Smooth muscle cell of bladder (primary cell): ENCODE measurements at places on chromosomes 1 and 21. TPM values are rescaled to one million over a fixed set of nuclear protein-coding genes. Genes with fewer than 3 reads are reported as not detected.

The ARHGAP30 gene
- total RNA-seq = under 0.01 TPM in 1 of 2 replicates, not detected in the other

The OR2T6 gene
- total RNA-seq = not detected in 2 replicates

The CDK18 gene
- under 0.01 and 0.55 TPM in 2 replicates for total RNA-seq

The PTGS2 gene
- 30.7 and 53.3 TPM in 2 replicates for total RNA-seq

The SMYD3 gene
- 30.4 and 46.4 TPM in 2 replicates for total RNA-seq

The RABGGTB gene
- total RNA-seq = 62.9 and 72.9 TPM in 2 replicates

The RER1 gene
- 79.4 and 102 TPM in 2 replicates for total RNA-seq

The CSMD2 gene
- total RNA-seq = 1.6 and 2.4 TPM in 2 replicates

The LCE3D gene
- not detected in 2 replicates for total RNA-seq

The SMPDL3B gene
- under 0.01 TPM in 1 of 2 replicates, not detected in the other for total RNA-seq

The CD84 gene
- total RNA-seq = not detected in 2 replicates

The PLEKHN1 gene
- 0.18 and 0.28 TPM in 2 replicates for total RNA-seq

The HPCA gene
- under 0.01 and 0.18 TPM in 2 replicates for total RNA-seq

The AKR7A3 gene
- 0.14 and 0.37 TPM in 2 replicates for total RNA-seq

The CCDC27 gene
- total RNA-seq = not detected in 2 replicates

The PRKACB gene
- total RNA-seq = 15.8 and 18.4 TPM in 2 replicates

The RGSL1 gene
- not detected in 2 replicates for total RNA-seq

The LMOD1 gene
- 12.7 and 29.1 TPM in 2 replicates for total RNA-seq

The SYNJ1 gene
- 2.8 and 4.1 TPM in 2 replicates for total RNA-seq

The PTGFRN gene
- 47.2 and 58.6 TPM in 2 replicates for total RNA-seq

The DNAJC28 gene
- total RNA-seq = 1.4 and 1.5 TPM in 2 replicates

The NPPB gene
- not detected in 2 replicates for total RNA-seq

The KCNJ9 gene
- under 0.01 TPM in 2 replicates for total RNA-seq

The CELSR2 gene
- 1.00 and 1.5 TPM in 2 replicates for total RNA-seq

The HEYL gene
- total RNA-seq = 0.09 TPM in 1 of 2 replicates, not detected in the other

The FCRL3 gene
- not detected in 2 replicates for total RNA-seq

The MYOC gene
- 0.14 and 0.74 TPM in 2 replicates for total RNA-seq

The RHBG gene
- not detected in 2 replicates for total RNA-seq

The INSRR gene
- not detected in 2 replicates for total RNA-seq

The GJC2 gene
- total RNA-seq = 3.4 and 4.3 TPM in 2 replicates

The MED8 gene
- 64.2 and 86.8 TPM in 2 replicates for total RNA-seq

The ANGPTL1 gene
- total RNA-seq = 8.8 and 15.6 TPM in 2 replicates

The HCRTR1 gene
- not detected in 2 replicates for total RNA-seq

The PTPRU gene
- total RNA-seq = 18.8 and 37.9 TPM in 2 replicates

The CAMK1G gene
- 0.28 and 0.83 TPM in 2 replicates for total RNA-seq

The GNG4 gene
- total RNA-seq = 3.2 and 3.7 TPM in 2 replicates

The PTGFR gene
- total RNA-seq = 48.5 and 61.8 TPM in 2 replicates

The ZC3H12A gene
- 12.9 TPM in 2 replicates for total RNA-seq

The TMEM51 gene
- total RNA-seq = 6.8 and 8.8 TPM in 2 replicates

The ANKRD65 gene
- total RNA-seq = 0.28 and 0.46 TPM in 2 replicates

The COL16A1 gene
- 137 and 140 TPM in 2 replicates for total RNA-seq

The KLHL21 gene
- 18.8 and 37.6 TPM in 2 replicates for total RNA-seq

The ZNF436 gene
- total RNA-seq = 17.2 and 24.1 TPM in 2 replicates

The LAD1 gene
- 0.28 TPM in 1 of 2 replicates, not detected in the other for total RNA-seq

The LRRC71 gene
- not detected in 2 replicates for total RNA-seq

The FAM177B gene
- total RNA-seq = 0.09 TPM in 1 of 2 replicates, not detected in the other

The PLOD1 gene
- total RNA-seq = 256 and 451 TPM in 2 replicates

The OR11L1 gene
- not detected in 2 replicates for total RNA-seq

The PSMB2 gene
- 14.2 and 14.9 TPM in 2 replicates for total RNA-seq

The RASSF5 gene
- total RNA-seq = 5.2 and 7.1 TPM in 2 replicates
